ENCODE measurements at places on chromosomes 4 and X. TPM values are rescaled to one million over a fixed set of nuclear protein-coding genes. Genes with fewer than 3 reads are reported as not detected.
A peak's percentile ranks its signal among the peaks of the same experiment; 100 is the strongest.

PLP1 gene
- total RNA-seq: 0.27 TPM

UGT2B7 gene
- 41.9 TPM for total RNA-seq

DNA sequence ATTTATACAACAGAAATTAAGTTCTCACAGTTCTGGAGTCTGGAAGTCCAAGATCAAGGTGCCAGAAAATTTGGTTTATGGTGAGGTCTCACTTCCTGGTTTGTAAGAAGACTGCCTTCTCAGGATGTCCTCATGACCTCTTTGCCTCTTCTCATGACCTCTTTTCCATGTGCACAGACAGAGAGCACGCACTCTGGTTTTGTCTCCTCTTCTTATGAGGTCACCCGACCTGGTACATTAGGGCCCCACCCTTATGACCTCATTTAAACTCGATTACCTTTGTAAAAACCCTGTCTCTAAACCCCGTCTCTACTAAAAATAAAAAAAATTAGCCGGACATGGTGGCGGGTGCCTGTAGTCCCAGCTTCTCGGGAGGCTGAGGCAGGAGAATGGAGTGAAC is 155.9 kb downstream of the KIT start:
- H3K4me1 ChIP-seq: no peaks in the 10 kb centered on the region
- no peak overlapping the region for H3K4me3 ChIP-seq
- no peak for DNase-seq

DNA sequence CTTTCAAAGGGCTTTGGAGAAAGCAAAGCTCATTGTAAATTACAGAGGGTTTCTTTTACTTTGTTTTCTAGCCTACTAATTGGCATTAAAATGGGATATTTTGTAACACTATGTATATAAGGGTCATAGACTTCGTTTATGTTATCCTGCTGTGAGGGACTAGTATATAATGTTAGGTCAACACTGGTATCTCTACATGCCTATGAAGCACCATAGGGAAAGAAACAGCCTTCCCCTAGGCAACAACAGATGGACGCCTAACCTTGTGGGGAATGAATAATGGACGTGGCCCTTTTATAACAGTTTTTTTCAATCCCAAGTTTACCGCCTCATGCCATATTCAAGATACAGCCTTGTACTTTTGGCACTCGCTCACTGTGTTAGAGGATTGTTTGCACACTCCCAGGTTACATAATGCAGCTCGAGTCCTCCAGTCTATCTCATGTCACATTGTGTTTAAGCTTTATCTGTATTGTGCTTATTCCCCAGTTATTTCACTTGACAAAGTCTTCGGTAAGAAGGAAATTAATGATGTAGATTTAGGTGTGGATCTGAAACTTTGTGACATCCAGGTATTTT is 711.0 kb downstream of the RPA4 start:
- H3K4me3 ChIP-seq: no peak overlapping the region
- H3K27me3 ChIP-seq: no peaks in the 10 kb centered on the region
- H3K27ac ChIP-seq: no peak overlapping the region
- peak; percentile 13 for DNase-seq
- no peaks in the 10 kb centered on the region for H3K36me3 ChIP-seq

DNA sequence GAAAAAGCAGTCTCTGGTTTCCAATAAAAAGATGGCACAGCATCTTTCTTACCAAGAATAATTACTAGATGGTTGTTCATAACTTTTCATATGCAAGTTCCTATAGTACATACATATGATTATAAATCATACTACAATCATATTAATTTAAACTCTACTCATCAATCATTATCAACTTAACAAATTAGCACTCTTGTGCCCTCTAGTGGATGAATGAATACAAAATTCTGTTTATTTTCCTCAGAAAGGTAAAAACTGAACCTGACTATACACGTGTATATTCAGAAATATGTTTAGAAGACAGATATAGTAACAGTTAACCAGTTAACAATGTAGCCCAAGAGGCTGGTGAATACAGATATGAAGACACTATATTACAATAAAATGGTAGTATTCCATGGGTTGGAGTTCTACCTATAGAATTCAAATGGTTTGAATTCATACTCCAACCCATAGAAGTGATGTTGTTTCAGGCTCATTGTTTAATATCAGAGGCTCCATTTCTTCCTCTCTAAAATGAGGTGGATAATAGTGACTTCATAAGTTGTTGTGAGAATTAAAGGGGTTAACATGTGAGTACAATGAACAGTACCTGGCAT is 100.0 kb downstream of the ADAMTS3 start:
- no peaks in the 10 kb centered on the region for H3K27me3 ChIP-seq
- H3K4me3 ChIP-seq: no peak overlapping the region
- no peaks in the 10 kb centered on the region for H3K4me1 ChIP-seq
- peak; percentile 17 for DNase-seq
- H3K36me3 ChIP-seq: no peaks in the 10 kb centered on the region
